ENCODE measurements at places on chromosomes 5 and 9.

DNA sequence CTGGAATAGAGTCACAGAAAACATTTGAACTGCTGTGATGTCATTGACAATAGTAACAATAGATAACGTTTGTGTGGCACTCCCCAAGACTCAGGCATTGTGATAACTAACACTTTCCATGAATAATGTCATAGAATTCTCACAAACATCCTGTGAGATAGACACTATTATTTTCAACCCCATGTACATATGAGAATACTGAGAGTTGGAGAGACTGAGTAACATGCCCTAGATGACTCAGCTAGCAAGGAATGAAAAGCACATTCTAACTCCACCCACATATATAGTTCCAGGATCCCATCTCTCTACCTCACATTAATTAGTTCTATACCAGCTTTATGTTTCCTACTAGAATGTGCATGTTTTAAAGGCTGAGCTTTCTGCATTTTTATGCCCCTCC lies 71.4 kb downstream of the ASTN2 start:
- DNase-seq = no peak

GRCh38 chr5:52751137-52751536 lies 36.6 kb upstream of the ITGA1 start:
- no peak for DNase-seq

GRCh38 chr5:1497795-1498622 lies 25.8 kb downstream of the LPCAT1 start:
- DNase-seq = no peak

GRCh38 chr9:107633406-107633805 lies 143.8 kb upstream of the KLF4 start:
- DNase-seq = no peak

GRCh38 chr9:14868772-14869583 lies 41.2 kb downstream of the FREM1 start:
- no peak for DNase-seq

- DNase-seq = no peak
Observed at GRCh38 chr9:85258236-85258635, 483.5 kb downstream of the AGTPBP1 start.

Measured in hematopoietic multipotent progenitor cell (in vitro differentiated cells).